ENCODE measurements at places on chromosomes 12 and 14. TPM values are rescaled to one million over a fixed set of nuclear protein-coding genes. Genes with fewer than 3 reads are reported as not detected.

SOX5 gene
- total RNA-seq, result 0.70 TPM

FAM186B gene
- total RNA-seq, result not detected

SCN8A gene
- total RNA-seq, result 0.35 TPM

PLCZ1 gene
- total RNA-seq, result not detected
